ENCODE measurements at places on chromosomes 4 and X. TPM values are rescaled to one million over a fixed set of nuclear protein-coding genes. Genes with fewer than 3 reads are reported as not detected.

Gene HSFX3
- not detected for total RNA-seq

Gene CA5B
- 9.0 TPM for total RNA-seq

Gene CD40LG
- total RNA-seq = 10.1 TPM

Gene FAT4
- total RNA-seq = 0.02 TPM

Gene ARHGAP24
- not detected for total RNA-seq

Gene TMSB15B
- total RNA-seq = 6.2 TPM

Gene SOWAHB
- total RNA-seq = not detected

Gene FTHL17
- total RNA-seq = not detected

Gene HS6ST2
- 0.13 TPM for total RNA-seq

Gene ALB
- total RNA-seq = not detected

- DNase-seq = no peak
Observed at GRCh38 chrX:8048466-8048865, 121.3 kb upstream of the PNPLA4 start.

- no peak for DNase-seq
Observed at GRCh38 chr4:109994415-109994827, 81.7 kb downstream of the EGF start.

GRCh38 chrX:131217989-131218388, 71.1 kb downstream of the IGSF1 start:
- no peak for DNase-seq

DNA sequence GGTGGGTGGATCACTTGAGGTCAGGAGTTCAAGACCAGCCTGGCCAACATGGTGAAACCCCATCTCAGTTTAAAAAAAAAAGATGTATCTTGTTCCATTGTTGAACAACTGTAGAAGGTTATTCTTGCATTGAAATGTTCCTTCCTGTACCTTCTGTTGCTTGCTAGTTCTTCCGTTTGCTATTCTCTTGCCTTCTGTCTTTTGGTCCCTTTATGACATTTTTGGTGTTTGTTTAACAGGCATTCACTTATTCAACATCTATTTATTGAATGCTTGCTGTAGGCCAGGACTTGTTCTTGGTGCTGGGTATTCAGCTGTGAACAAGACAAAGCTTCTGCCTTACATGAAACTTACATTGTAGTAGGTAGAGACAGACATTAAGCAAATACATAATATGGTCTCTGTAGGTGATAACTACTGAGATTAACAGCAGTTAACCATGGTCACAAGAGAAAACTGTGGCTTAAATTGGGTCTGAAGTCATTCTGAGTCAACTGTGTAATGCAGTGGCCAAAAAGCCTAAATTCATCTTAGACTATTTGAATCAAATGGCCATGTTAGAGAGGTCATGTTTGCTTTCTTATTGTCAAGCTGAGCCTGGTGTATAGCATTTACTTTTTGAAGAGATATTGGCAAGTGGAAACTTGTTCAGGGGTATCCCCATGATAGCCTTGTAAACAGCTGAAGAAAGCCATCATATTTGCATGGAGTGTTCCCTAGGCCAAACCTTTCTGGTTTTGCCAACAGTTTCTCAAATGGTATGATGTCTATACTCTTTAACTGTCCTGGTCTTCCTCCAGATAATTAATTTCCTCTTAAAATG, 35.6 kb downstream of the GAB1 start:
- no peak for DNase-seq

GRCh38 chr4:8910100-8910821, 38.6 kb upstream of the HMX1 start:
- DNase-seq = no peak

DNA sequence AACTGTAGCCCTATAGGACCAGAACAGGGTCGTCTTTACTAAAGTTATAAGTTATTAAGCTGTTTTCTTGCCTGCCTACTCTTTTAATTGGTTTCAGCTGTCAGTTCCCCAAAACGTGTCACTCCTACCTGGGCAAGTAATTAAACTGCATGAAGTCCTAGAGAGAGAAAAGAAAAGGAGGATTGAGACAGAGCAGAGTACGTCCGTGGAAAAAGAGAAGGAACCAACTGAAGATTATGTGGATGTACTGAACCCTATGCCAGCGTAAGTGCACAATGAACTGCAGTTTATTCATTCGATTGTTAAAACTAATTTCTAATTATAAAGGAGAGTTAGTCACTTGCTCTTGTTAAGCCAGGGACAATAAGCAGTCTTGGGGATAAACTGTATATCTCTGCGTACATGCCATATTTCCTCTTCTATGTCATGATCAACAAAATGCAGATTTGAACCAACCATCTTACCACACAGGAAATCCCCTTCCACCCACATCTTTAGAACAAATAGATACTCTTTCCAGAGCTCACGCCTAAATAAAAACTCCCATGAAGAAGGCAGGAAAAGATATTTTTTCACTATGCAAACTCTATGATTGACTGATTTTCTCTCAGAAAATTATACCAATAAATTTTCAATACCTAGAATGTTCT, 22.8 kb downstream of the STAP1 start:
- no peak for DNase-seq

GRCh38 chr4:40367451-40367850, 32.3 kb downstream of the CHRNA9 start:
- no peak for DNase-seq

GRCh38 chr4:76958891-76959290, 9.3 kb downstream of the SEPTIN11 start:
- no peak for DNase-seq

- no peak for DNase-seq
Observed at GRCh38 chr4:183129675-183130074, 30.6 kb downstream of the WWC2 start.

DNA sequence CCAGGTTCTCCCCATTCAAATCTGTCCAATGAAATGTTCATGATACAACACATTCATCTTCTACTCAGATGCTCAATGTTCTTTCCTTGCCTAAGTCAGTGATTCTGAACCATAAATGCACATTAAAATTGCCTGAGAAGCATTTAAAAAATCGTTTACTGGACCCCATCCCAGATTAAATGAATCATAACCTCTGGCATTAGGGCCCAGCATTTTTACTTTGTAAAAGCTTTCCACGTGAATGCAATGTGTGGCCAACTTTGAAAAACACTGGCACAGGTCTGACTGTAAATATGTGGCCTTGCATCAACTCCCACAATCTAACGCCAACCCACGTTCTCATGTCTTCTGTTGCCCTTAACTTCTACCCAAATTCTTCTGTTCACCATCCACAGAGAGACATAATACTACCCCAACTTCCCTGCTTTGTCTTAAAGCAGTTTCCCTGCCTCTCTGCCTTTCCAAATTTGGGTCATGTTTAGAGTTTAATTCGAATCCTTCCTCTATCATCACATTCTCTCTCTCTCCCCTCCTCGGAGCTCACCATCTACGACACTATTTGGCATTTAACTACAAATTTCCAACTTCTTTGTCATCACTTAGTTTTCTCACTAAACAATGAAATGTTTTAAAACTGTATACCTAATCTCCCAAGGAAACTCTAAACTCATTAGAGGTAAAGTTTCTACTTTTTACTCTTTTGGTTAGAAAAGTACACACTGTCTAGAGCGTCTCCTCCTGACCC, 78.7 kb downstream of the PRKG2 start:
- no peak for DNase-seq

- no peak for DNase-seq
Observed at GRCh38 chr4:156941940-156942548, 29.6 kb downstream of the PDGFC start.

- DNase-seq = no peak
Observed at GRCh38 chrX:4373791-4374190, 660.3 kb upstream of the PRKX start.

GRCh38 chr4:1409079-1409478, 2.8 kb upstream of the NKX1-1 start:
- no peak for DNase-seq

GRCh38 chrX:153477364-153477857, 7.0 kb upstream of the HAUS7 start:
- DNase-seq = no peak

DNA sequence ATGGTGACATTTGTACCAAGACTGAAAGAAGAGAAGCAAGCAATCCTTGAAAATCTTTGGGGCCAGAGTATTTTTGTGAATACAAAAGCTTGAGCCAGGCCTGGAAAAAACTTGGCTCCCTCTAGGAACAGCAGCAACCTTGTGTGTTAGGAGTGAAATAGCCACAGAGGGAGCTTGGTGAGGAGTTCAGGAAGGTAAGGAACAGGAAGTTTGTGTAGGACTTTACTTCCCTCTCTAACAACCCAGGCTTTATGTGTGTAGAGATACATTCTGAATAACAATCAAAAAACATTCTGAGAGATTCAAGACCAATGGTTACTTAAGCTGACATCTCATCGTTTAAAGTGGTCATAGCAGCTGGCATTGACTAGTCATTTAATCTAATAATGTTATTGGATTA, 668.5 kb downstream of the PCDH18 start:
- no peak for DNase-seq

DNA sequence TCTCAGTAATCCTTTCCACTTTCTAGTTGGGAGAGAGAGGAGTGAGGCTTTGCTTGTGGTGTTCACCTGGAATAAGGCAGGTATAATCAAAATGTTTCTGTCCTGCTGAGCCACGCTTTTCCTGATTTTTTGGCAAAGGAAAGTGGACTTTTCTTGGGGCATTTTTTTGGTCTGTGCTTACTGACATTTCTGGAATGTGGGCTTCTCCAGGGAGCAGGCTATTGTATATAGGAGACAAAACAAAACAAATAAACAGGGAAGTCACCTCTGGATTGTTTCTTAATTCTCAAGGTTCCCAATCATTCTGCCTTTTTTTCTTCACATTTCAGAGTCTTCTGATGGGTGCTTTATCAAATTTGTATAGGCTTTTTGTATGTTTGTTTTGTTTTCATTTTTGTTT, 25.7 kb upstream of the RP2 start:
- DNase-seq = no peak

GRCh38 chrX:24113181-24113580, 36.3 kb upstream of the ZFX start:
- no peak for DNase-seq

DNA sequence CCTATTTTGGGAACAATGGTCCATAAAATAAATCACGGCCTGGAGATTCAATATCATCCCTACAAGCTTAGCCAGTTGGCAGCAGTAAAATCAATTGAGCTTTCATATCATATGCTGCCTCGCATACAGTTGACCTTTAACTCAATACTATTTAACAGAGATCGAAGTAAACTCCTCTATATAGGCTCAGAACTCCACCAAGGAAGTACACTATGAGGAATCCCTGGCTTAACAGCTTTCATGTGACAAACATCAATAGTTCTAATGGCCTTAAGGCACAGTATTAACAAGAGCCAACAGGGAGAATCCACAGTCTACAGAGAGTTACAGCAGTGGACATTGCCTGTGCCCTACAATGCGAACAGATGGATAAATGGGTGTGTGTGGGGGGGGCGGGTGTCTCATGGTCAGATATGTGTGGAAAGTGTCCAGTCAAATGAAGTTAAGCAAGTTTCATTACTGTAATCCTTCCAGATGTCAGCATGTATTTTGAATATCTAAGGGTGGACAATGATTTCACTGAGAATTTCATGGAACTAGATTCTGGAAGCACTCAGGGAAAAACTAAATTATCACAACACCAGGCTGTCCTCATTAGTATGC, 98.2 kb upstream of the FAM9B start:
- DNase-seq = no peak

- DNase-seq = no peak
Observed at GRCh38 chrX:109751698-109752097, 18.6 kb upstream of the ACSL4 start.

DNA sequence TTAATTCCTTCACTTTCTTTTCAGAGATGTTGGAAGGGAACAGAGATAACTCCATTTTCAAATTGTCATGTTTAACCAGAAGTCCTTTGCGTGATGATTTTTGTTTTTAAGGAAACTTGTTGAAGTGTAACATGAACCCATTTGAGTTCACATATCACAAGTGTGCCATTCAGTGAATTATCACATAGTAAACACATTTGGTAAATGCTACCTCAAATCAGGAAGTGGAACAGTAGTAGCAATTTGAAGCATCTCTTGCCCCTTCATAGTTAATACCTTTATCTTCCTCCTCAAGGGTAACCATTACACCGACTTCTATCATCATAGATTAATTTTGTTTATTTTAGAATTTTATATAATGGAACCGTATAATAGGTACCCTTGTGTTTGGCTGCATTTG, 35.8 kb downstream of the KDM6A start:
- DNase-seq = no peak

DNA sequence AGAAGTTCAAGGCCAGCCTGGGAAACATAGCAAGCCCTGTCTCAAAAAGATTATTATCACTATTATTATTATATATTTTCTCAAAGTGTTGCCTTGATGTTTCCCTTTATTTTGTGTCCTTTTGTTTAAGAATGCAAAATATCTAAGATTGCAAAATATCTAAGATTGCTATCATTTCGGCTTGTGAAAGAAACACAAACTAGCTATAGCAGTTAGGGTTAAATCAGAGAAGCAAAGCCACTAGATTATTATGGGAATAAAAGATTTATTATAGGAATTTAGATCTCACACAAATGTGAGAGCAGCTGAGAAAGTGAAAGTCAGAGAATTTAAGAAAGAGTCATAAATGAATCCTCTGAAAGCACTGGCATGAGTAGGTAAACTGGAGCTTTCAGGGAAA, 18.0 kb upstream of the TMEM184C start:
- no peak for DNase-seq

GRCh38 chr4:99381588-99382175, 29.1 kb upstream of the ADH1C start:
- DNase-seq = no peak

DNA sequence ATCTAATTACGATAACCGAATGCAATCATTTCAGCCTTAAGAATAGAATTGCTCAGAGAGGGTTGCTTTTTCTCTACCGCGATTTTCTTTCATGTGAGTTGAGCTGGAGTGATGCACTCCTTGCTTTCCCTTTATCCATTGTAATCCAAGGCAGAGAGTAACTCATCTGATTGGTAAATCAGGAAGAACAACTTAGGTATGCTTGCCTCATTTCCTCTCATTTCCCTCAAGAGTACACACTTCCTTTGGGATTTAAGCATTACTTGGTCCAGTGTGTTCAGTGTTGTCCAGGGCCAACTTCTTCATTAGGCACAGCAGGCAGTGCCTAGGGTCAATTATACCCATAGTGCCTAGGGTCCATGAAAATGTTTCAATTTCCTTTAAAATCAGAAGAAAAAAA, 15.7 kb upstream of the N4BP2 start:
- no peak for DNase-seq

- DNase-seq = no peak
Observed at GRCh38 chr4:140448830-140449229, 21.4 kb upstream of the CLGN start.

Measured in CD8-positive, alpha-beta memory T cell (primary cell).